Foreskin keratinocyte (primary cell): ENCODE measurements at places on chromosomes 1 and 21. TPM values are rescaled to one million over a fixed set of nuclear protein-coding genes. Genes with fewer than 3 reads are reported as not detected.

SPRR5 gene
- polyA plus RNA-seq: 0.22 and 0.44 TPM in 2 replicates

S100A5 gene
- polyA plus RNA-seq: 0.50 and 0.73 TPM in 2 replicates

ZFP69B gene
- polyA plus RNA-seq: 0.83 and 0.97 TPM in 2 replicates

SPRR1B gene
- 78.3 and 224 TPM in 2 replicates for polyA plus RNA-seq

OR6N2 gene
- not detected in 2 replicates for polyA plus RNA-seq

UBR4 gene
- polyA plus RNA-seq: 46.3 and 49.1 TPM in 2 replicates

NMNAT2 gene
- polyA plus RNA-seq: 0.09 and 0.10 TPM in 2 replicates

LDLRAD1 gene
- not detected in 2 replicates for polyA plus RNA-seq

SH2D1B gene
- polyA plus RNA-seq: not detected in 2 replicates

SHISAL2A gene
- polyA plus RNA-seq: 0.10 TPM in 1 of 2 replicates, not detected in the other

ANKRD65 gene
- polyA plus RNA-seq: 14.6 and 16.6 TPM in 2 replicates

FAM72D gene
- 2.1 and 3.7 TPM in 2 replicates for polyA plus RNA-seq

ANGPTL7 gene
- not detected in 2 replicates for polyA plus RNA-seq

OR2L3 gene
- polyA plus RNA-seq: not detected in 2 replicates

IKBKE gene
- 10.0 and 10.8 TPM in 2 replicates for polyA plus RNA-seq

RPTN gene
- not detected in 2 replicates for polyA plus RNA-seq

PRUNE1 gene
- 7.4 and 8.4 TPM in 2 replicates for polyA plus RNA-seq

RBBP4 gene
- polyA plus RNA-seq: 44.9 and 51.5 TPM in 2 replicates

SLAMF8 gene
- polyA plus RNA-seq: not detected in 2 replicates

TFF3 gene
- polyA plus RNA-seq: not detected in 2 replicates

SMPDL3B gene
- polyA plus RNA-seq: 0.48 and 0.63 TPM in 2 replicates

KCNJ10 gene
- polyA plus RNA-seq: not detected in 2 replicates

FMN2 gene
- not detected in 2 replicates for polyA plus RNA-seq

CYP4B1 gene
- 0.03 TPM in 1 of 2 replicates, not detected in the other for polyA plus RNA-seq

SKI gene
- 9.3 and 10.7 TPM in 2 replicates for polyA plus RNA-seq

INAVA gene
- 17.5 and 30.4 TPM in 2 replicates for polyA plus RNA-seq

CDC20 gene
- polyA plus RNA-seq: 230 and 312 TPM in 2 replicates

PDE4B gene
- polyA plus RNA-seq: not detected in 2 replicates

HJV gene
- not detected in 2 replicates for polyA plus RNA-seq

TAS1R3 gene
- 0.03 TPM in 2 replicates for polyA plus RNA-seq

IQCC gene
- polyA plus RNA-seq: 3.6 and 4.2 TPM in 2 replicates

CD84 gene
- not detected in 2 replicates for polyA plus RNA-seq

CCDC30 gene
- 0.12 and 0.43 TPM in 2 replicates for polyA plus RNA-seq

LHX8 gene
- polyA plus RNA-seq: not detected in 2 replicates

PRAMEF26 gene
- polyA plus RNA-seq: not detected in 2 replicates

CDC42BPA gene
- 3.8 and 4.0 TPM in 2 replicates for polyA plus RNA-seq
